Glomerular endothelial cell (primary cell): ENCODE measurements at places on chromosomes 3 and 15.

DNA sequence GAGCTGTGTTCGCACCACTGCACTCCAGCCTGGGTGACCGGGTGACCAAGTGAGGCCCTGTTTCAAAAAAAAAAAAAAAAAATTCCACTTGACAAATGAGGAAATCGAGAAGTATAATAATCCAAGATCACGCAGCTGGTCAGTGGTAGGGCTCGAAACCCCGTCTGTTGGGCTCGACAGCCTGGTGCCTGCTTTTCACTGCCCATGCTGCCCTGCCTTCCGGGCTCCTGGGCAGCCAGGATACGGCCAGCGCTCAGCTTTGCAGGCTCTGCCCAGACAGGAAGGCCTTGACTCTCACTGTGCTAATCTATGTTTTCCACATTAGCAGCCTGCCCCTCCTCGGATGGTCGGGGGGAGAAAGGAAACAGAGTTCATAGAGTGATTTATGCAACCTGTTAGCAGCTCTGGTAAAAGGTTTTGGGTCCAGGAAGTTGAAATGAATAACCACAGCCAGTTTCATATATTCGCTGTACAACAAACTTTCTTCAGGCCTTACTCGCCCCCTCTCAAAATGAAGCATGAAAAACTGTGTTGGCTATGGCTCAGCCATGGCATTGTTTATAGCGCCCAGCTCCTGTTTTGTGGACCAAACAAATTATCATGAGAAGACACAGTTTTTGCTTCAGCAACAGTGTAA is 108.8 kb downstream of the XXYLT1 start:
- DNase-seq: no peak

DNA sequence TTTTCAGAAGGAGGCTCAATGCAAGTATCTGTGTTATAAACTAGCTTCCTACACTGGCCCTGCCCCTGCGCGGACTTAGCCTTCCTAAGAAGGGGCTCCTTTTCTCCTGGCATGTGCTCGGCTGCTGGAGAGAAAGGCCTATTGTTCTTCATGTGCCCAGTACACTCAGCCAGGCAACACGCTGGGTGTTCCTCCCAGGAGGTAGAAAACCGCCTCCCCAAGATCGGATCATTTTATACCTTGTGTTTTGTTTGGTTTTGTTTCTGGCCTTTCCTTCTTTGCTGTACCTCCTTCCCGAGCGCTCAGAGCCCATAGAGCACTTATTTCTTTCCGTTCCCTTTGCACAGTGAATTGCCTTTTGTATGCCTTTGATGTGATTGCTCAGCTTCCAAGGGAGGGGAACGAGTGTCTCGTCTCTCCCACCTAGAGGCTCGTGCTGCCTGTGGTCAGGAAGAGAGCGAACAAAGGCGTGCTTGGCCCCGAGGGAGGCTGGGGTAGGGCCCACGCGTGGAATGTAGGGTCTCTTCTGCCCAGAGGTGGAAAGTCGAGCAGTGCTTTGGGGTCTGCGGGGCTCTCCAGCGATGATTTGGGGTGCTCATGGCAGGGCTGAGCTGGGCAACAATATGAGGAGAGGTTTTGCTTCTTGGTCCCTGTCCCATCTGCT is 30.0 kb downstream of the CCNL1 start:
- DNase-seq: no peak

- no peak for DNase-seq
Observed at GRCh38 chr15:87604857-87605446, 651.6 kb downstream of the NTRK3 start.

DNA sequence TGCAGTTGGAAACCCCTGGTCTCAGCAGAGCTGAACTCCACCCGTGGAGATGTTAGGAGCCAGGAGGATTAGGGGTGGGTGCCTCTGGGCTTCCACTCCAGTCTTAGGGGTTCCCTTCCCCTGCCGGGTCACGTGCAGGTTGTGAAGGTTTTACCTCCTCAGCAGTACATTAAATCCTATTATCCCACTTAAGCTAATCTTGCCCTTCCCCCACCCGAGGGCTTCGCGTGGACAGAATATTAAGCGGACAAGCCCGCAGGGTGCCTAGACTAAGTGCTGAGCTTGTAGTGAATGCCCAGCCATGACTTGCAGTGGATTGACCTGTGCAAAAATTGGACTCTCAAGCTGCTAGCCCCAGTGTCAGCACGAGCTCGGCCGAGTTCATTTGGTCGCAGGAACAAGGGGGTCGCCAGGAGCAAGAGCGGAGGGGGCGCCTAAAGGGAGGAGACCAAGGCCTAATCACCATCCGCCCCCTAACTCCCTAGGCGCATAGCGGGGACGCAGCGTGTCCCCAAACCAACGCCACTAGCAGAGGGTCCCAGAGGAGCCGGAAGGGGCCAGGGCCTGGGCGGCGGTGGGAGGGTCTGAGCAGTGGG is 498 bp upstream of the SEMA4B start:
- no peak for DNase-seq

GRCh38 chr3:36937492-36937891 is 7.4 kb downstream of the TRANK1 start:
- no peak for DNase-seq

- DNase-seq: no peak
Observed at GRCh38 chr3:116032176-116032575, 408.9 kb downstream of the GAP43 start.

- no peak for DNase-seq
Observed at GRCh38 chr3:32460031-32460749, 42.5 kb downstream of the CMTM6 start.

- DNase-seq: no peak
Observed at GRCh38 chr3:182201456-182202168, 489.9 kb downstream of the SOX2 start.

DNA sequence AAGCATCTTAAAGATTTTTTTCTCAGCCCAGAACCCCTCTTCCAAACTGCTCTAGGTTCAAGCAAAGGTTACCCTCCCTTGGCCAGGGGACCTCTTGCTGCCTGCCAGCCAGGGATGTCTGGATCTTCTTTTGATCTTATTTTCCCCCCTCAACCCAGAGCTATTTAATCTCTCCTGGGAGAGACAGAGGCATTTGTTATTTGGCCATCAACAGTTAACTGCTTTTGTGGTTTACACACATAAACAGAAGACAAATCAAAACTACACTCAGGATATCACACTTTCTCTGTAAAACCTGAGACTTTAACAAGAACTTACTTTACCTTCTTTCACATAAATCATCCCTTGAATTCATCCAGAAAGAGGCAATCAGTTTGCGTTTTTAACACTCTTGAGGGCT is 272.5 kb downstream of the THSD4 start:
- no peak for DNase-seq

DNA sequence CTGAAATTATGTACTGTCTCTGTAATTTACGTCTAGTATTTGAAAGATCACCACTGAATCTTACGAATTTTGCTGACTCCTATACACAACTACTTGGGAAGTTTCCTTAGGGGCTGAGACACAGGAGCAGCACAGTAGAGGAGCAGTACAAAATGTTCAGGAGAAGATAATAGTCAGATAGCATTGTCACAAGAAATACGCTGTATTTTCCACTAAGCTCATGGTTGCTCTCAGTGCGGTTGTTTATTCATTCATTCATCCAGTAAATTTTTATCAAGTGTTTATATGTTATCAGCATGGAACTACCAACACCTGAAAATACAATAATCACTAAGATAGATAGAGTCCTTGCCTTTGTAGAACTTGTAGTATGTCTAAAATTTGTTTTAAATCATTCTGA is 34.5 kb downstream of the ALCAM start:
- no peak for DNase-seq

- DNase-seq: no peak
Observed at GRCh38 chr3:53483821-53484220, 10.6 kb upstream of the CACNA1D start.

- DNase-seq: no peak
Observed at GRCh38 chr3:138775254-138775595, 59.5 kb downstream of the PIK3CB start.

DNA sequence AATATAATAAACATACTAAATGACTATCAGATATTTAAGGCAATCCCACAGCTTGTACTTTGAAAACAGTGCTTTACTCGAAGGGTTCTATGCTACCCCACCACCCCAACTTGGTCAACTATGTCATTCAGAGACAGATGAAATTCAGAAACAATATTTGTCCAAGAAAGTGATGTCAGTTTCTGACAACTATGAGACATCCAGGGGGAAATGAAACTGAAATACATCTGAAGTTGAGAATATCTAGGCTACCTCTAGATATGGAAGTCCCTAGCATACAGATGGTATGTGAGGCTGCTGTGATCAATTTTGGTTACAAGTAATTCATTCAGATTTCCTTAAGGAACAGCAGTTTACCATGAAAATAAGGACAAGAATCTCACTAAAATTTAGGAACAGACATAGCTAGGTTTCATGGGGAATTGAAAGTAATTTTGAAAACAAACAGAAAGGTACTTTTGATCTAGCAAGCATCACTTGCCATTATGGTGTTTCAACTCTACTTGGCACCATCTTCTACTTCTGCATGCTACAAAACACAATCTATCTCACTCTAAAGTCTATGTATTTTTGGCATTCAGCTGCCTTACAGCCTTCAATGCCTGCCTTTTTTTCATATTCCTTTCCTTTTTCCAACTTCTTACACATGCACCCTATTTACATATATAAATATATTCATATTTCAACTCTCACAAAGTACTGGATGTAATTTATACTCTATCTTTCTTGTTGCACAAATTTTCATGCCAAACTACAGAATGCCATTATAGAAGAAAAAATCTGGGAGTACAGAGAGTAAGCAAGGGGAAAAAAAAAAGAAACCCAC is 21.7 kb downstream of the ATG3 start:
- no peak for DNase-seq

DNA sequence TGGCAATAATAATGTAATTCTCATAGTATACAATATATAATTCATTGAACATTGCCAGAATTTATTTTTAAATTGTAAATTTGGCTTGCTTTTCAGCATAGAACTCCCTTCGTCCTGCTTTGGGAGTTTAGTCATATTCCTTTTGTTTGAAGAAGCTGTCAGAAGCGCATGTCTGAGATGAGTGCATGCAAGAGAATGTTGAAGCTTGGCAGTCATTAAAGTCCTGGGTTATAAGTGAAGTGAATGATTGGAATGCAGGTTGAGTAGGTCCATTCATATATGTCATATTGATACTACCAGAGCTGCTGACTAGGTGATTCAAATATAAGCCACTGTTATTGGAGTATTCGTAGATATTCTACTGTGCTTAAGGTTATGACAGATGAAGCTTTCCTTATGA is 243.6 kb upstream of the MDFIC2 start:
- DNase-seq: no peak

GRCh38 chr15:69685512-69686452 is 233.2 kb downstream of the RPLP1 start:
- DNase-seq: no peak

DNA sequence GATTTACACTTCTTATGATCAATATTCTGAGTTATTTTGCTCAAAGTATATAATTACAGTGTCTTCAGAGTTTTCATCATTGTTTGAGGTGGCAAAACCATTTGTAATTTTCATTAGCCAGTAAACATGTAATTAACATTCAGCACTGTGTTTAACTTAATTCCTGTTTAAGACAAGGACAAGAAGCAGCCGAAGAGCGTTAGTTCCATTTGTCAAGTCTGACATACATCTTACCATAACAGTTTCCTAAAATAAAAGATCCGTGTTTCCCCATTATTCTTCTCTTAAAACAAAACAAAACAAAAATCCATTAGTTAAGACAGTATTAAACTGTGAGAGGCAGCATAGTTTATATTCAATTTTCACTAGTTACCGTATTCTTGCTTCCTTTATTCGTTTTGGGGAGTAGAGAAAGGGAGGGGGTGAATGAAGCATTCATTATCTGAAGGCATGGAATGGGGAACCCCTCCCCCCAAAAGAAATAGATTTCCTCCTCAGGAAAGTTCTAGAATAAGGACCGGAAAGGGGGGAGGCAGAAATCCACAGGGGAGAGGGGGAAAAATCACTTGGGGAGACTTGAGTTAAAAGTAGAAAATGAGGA is 5.5 kb upstream of the NR2F2 start:
- no peak for DNase-seq

- no peak for DNase-seq
Observed at GRCh38 chr3:142857056-142857455, 31.8 kb downstream of the PCOLCE2 start.

DNA sequence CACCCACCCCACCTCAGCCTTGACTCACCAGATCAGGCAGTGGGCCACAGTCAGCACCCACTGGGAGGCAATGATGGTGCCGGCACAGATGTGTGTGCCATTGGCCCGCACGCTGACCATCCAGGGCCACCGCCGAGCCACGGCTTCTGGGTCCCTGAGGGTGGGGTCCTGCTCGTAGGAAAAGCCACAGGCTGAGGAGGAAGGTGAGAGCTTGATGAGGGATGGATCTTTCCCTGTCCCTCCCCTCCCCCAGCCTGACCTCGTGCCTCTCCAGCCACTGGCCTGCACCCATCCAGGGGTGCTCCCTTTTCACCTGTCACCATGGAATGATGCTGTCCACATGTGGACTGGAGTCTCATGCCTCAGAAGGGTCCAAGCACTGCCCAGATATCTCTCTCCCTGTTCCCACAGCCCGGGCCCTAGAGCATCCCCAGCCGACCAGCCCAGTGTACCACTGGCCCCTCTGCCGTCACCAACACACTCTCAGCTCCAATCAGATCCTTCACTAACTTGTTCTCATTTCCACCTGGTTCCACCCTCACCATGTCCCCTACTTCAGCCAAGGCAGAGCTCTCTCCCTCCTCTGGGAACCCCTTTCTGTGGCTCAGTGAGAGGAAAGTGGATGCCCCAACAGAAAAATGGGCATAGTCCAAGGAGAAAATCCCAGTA is 2.0 kb downstream of the PRSS50 start:
- no peak for DNase-seq

- no peak for DNase-seq
Observed at GRCh38 chr3:126477061-126477380, 1.3 kb upstream of the ZXDC start.

GRCh38 chr3:8441969-8442559 is 59.6 kb upstream of the LMCD1 start:
- peak; percentile 77 for DNase-seq

GRCh38 chr3:38842266-38842965 is 26.4 kb upstream of the SCN10A start:
- no peak for DNase-seq

DNA sequence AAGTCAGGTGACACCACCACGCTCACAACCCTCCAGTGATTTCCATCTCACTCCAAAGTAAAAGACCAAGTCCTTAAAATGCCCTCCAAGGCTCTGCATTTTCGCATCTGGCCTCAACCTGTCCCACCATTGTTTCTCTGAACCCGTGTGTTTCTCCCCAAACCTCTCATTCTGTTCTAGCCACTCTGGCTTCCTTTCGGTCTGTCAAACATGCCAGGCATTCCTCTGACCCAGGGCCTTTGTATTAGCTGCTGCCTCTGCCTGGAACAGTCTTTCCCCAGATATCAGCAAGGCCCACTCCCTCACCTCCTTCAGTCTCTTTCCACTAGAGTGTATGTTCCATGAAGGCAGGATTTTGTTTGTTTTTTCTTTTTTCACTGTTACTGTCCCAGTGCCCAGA is 16.0 kb downstream of the MAP2K5 start:
- DNase-seq: no peak
